ENCODE measurements at places on chromosomes 11 and 22.

DNA sequence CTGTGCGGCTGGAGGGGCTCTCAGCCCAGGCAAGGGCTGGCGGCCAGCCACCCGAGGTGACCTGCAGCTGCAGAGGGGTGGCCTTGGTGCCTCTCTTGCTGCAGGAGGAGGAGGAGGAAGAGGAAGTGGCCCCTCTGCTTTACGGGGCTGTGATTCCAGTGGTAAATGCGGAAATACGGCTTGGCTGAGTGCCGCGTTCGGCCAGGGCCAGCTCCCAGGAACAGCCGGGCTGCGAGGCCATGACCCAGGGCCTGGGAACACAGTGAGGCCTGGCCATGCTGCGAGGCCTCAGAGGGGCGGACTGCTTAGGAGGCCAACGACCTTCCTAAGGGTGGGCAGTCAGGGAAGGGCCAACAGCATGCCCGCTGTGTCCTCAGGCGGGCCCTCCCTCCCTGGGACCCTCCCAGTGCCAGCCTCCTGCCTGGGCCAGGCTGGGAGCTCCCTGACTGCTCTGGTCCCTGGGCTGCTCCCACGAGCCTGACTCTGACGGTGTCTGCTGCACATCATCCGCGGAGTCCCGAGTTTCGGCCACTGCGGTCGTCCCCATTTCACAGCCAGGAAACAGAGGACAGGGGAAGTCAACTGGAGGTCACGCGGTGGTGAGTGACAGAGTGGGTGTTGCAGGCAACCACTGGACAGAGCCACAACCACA lies 20.8 kb upstream of the PPARA start:
- DNase-seq: no peak

DNA sequence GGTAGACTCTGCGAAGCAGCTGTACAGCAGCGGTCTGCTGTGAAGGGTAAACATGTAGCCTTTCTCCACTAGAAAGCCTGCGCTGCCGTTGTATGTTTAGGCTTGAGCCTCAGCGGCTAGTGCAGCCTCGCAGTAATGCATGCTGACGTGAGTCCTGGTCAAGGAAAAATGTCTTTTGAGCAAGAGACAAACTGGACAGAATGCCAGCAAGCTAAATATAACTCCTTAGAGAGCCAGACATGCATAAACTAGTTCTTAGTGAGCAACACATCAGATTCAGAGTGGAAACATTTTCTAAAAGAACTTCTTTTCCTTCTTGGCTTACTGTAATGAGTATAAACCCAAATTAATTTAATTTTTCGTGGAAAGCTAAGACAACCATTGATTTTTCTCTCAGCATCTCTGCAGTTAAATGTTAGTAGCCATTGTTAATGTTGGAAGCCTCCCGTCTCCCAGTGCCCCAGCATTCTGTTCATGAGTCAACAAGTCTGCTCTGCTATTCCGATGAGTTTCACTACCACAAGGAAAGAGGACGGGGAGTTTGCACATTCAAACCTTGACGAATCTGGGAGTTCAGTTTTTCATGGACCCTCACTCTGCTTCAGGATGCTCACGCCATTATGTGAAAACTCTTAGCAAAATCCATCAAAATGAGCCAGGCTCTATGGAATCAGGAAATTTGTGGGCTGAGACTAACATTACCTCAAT lies 51.4 kb downstream of the JAM3 start:
- no peak for DNase-seq

GRCh38 chr11:124724979-124725718 lies 14.6 kb upstream of the NRGN start:
- DNase-seq: no peak

GRCh38 chr11:113270080-113270479 lies 44.3 kb upstream of the TTC12 start:
- no peak for DNase-seq

DNA sequence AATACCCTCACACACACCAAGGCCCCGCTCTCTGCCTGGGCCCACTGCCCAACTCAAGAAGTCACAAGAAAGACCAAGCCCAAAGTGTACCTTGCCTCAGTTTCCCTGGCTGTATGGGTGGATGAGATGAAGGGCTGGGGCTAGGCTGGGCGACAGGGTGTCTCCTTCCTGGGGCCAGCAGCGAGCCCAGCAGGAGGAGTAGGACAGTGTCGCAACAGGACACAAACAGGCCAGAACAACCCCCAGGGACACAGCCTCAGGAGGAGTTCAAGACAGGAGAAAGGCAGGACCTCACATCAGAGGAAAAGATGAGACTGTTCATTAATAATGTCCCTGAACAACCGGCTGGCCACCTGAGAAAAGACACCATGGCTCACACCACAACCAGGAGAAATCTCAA lies 13.3 kb downstream of the CSNK1E start:
- DNase-seq: no peak

DNA sequence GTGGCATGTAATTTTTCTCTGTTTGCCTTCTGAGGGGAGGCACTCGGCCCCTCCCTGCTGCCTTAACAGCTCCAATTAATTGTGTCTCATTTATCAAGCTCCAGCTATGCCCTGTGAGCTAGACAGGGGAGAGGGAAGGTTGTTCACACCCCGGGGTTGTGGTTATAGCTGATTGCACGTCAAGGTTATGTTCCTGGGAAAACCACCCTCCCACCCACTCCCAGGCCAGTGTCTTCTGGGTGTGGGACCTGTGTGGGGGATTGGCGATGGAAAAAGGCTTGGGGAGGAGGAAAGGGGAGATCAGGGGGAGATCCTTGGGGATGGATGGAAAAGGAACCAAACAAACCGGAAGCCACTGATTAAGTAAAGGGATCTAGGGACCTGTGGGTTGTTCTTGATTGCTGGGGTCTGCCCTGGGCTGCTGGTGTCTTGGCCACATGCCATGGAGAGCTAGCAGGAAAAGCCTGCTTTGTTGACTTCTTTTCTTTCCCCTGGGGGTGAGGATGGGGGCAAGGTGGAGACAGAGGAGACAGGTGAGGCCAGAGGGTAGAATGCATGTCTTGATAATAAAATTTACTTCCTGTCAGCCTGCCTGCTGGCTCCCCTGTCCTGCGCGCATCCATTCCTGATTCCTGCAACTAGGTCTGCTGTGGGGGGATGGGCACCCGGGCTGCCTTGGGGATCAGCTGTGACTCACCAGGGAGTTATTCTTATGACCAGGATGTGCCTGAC lies 13.5 kb upstream of the SORL1-AS1 start:
- no peak for DNase-seq

Measured in stimulated activated CD4-positive, alpha-beta T cell treated with anti-CD3 and anti-CD28 coated beads, Interleukin-1b, Interleukin-23, amount 100 ng/mL, for 1 hour (primary cell).